CD8-positive, alpha-beta memory T cell (primary cell): ENCODE measurements at places on chromosomes 13 and 19.

GRCh38 chr19:492091-492531 is 4.2 kb upstream of the MADCAM1 start:
- peaks cover 4% of the 10 kb centered on the region for H3K4me1 ChIP-seq
- peak; percentile 38 for DNase-seq
- H3K27ac ChIP-seq, result no peak overlapping the region
- H3K36me3 ChIP-seq, result no peaks in the 10 kb centered on the region

DNA sequence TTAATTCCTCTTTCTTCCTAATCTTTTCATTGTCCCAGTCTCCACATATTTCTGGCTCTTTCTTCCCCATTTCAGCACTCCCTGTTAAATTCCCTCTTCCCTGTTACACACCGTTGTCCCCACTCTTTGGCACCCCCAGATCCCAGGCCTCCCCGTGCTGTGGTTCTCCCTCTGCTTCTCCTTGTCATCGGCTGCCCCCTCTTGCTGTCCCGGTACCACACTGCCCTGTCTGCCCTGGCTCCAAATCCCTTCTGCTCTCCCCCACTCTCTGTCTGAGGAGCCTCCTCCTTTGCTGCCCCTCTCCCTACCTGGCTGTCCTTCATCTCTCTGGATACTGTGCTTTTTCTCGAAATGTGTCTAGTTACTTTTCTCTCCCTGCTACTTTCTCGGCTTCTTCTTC is 983 bp downstream of the ZNF415 start:
- no peaks in the 10 kb centered on the region for H3K27me3 ChIP-seq
- H3K36me3 ChIP-seq, result no peaks in the 10 kb centered on the region
- H3K27ac ChIP-seq, result no peak overlapping the region
- H3K4me3 ChIP-seq, result no peak overlapping the region
- no peak for DNase-seq

- H3K4me3 ChIP-seq, result no peak overlapping the region
- no peaks in the 10 kb centered on the region for H3K27me3 ChIP-seq
- peaks cover 6% of the 10 kb centered on the region for H3K36me3 ChIP-seq
- no peak overlapping the region for H3K27ac ChIP-seq
- H3K4me1 ChIP-seq, result peaks cover 13% of the 10 kb centered on the region
Observed at GRCh38 chr19:51098365-51099046, 9.7 kb downstream of the CTU1 start.

DNA sequence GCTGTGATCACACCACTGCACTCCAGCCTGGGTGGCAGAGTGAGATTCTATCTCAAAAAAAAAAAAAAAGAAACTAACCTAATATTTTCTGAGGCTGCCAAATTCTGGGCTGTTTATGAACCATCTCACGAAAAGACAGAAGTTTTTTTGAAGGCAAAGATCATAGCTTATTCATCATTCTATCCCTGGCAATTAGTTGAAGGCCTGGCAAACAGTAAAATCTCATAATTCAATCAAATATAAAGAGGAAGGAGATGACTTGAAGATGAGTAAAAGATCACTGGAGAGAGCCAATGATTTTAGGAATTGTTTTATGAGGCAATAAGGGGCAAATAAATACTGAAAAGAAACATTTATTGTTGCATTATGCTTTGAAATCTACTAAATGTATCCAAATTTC is 216.5 kb downstream of the DCLK1 start:
- no peaks in the 10 kb centered on the region for H3K27me3 ChIP-seq
- DNase-seq, result no peak
- H3K4me1 ChIP-seq, result no peaks in the 10 kb centered on the region
- no peak overlapping the region for H3K27ac ChIP-seq

DNA sequence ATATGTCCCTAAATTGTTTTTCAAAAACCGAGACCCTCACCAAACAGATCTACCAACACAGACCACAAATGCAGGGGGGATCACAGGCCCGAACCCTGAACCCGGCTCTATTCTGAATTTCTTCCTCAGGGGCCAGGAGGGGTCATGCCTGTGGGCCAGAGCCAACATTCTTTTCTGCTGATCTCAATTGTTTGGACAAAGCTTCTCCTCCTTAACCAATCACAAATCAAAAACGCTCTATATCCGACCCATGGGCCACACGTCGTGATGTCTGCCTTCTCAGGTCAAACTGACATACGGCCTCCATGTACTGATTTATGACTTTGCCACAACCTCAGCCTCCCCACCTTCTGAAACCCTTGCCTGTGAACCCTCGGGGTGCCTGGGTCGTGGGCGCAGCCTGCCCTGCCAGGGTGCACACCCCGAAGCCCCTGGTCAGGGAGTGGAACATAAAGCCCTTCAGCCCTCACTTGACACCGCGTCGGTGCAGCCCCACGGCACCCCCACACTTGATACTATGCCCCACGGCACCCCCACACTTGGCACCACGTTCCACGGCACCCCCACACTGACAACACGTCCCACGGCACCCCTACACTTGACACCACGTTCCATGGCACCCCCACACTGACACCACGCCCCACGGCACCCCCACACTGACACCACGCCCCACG is 58.4 kb upstream of the C13orf46 start:
- H3K4me3 ChIP-seq, result no peak overlapping the region
- H3K27ac ChIP-seq, result no peak overlapping the region
- H3K27me3 ChIP-seq, result no peaks in the 10 kb centered on the region
- peaks cover 11% of the 10 kb centered on the region for H3K4me1 ChIP-seq

- no peak for DNase-seq
- H3K4me1 ChIP-seq, result peaks cover 18% of the 10 kb centered on the region
- H3K36me3 ChIP-seq, result no peaks in the 10 kb centered on the region
- H3K27me3 ChIP-seq, result no peaks in the 10 kb centered on the region
- no peak overlapping the region for H3K27ac ChIP-seq
Observed at GRCh38 chr13:32590266-32590665, 4.0 kb downstream of the PDS5B start.

- no peak overlapping the region for H3K4me3 ChIP-seq
- H3K4me1 ChIP-seq, result no peaks in the 10 kb centered on the region
- no peaks in the 10 kb centered on the region for H3K36me3 ChIP-seq
Observed at GRCh38 chr19:51810223-51810622, 15.3 kb downstream of the FPR3 start.

- peak within 1 kb of the TSS; percentile 84 for H3K4me3 ChIP-seq
- H3K36me3 ChIP-seq, result peaks cover 5% of the 10 kb centered on the region
- no peaks in the 10 kb centered on the region for H3K27me3 ChIP-seq
- DNase-seq, result peak; percentile 85
- peaks cover 36% of the 10 kb centered on the region for H3K4me1 ChIP-seq
Observed at GRCh38 chr13:32427852-32428580, at the start of gene N4BP2L1. TSS of gene N4BP2L1 (minus strand) at chr13:32428130. CDS start at chr13:32428082, 48 bp downstream.

DNA sequence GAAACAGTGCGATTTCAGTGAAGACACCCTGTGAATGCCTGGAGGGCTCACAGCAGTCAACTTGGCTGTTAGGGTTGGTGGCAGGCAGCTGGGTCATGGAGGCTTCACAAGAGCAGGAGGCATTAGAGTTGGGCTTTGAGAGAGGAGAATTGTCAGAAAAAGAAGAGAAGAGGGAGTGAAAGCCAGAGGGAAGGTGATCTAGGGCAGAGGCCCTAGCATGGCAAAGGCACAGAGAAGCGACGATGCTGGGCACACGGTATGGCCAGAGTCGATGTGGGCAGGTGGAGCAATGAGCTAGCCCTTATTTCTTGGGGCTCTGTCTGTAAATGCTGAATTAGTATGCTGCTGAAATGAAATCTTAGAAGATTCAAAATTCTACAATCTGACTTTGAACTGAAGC is 52.6 kb upstream of the OLFM4 start:
- no peaks in the 10 kb centered on the region for H3K27me3 ChIP-seq
- H3K4me3 ChIP-seq, result no peak overlapping the region
- DNase-seq, result no peak
- H3K36me3 ChIP-seq, result no peaks in the 10 kb centered on the region

DNA sequence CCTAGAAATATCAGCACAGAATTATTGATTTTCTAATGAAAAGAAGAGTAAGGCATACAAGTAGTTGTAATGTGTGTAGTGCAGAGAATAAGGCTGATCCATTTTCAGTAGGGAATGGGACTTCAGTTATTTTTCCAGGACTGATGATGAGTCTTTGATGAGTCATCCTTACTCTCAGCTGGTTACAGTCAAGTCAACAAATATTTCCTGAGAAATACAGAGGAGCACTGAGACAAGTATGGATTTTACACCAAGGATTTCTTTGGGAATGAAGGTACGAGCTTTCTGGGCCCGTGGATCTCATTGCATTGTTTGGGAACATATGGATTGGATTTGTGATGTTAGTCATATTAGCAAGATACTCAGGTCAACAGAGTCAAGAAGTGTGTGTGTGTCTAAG is 502.7 kb downstream of the FGF9 start:
- no peaks in the 10 kb centered on the region for H3K27me3 ChIP-seq
- no peak overlapping the region for H3K4me3 ChIP-seq
- no peaks in the 10 kb centered on the region for H3K36me3 ChIP-seq
- DNase-seq, result no peak
- no peak overlapping the region for H3K27ac ChIP-seq
- no peaks in the 10 kb centered on the region for H3K4me1 ChIP-seq

DNA sequence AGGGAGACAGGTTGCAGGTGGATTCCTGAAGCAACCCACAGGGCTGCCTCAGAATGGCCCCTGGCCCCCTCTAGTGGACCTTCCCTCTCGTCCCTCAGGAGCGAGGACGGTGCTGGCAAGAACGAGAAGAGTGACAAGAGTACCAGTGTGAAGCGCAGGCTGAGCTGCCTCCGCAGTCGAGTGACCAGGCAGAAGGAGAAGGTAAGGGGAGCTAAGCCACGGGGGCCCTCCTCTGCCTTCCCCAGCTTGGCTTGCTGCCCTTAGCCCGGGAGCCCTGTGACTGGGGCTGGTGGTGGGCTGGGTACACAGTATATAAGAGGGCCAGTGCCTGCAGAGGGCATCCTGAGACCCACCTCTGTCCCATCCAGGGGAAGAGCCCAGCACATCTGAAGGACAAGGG is 34.0 kb downstream of the ARHGEF18 start:
- DNase-seq, result no peak
- H3K36me3 ChIP-seq, result peaks cover 36% of the 10 kb centered on the region
- H3K27me3 ChIP-seq, result no peaks in the 10 kb centered on the region
- no peak overlapping the region for H3K4me3 ChIP-seq
- no peak overlapping the region for H3K27ac ChIP-seq

- H3K36me3 ChIP-seq, result no peaks in the 10 kb centered on the region
- DNase-seq, result no peak
- H3K4me3 ChIP-seq, result no peak overlapping the region
- H3K27ac ChIP-seq, result no peak overlapping the region
- H3K4me1 ChIP-seq, result no peaks in the 10 kb centered on the region
Observed at GRCh38 chr13:44132710-44133109, 240.9 kb upstream of the SERP2 start.

- H3K27me3 ChIP-seq, result peaks cover 12% of the 10 kb centered on the region
- H3K27ac ChIP-seq, result no peak overlapping the region
- DNase-seq, result no peak
- H3K4me1 ChIP-seq, result peaks cover 3% of the 10 kb centered on the region
Observed at GRCh38 chr19:41193430-41194156, 574 bp downstream of the CYP2S1 start.

DNA sequence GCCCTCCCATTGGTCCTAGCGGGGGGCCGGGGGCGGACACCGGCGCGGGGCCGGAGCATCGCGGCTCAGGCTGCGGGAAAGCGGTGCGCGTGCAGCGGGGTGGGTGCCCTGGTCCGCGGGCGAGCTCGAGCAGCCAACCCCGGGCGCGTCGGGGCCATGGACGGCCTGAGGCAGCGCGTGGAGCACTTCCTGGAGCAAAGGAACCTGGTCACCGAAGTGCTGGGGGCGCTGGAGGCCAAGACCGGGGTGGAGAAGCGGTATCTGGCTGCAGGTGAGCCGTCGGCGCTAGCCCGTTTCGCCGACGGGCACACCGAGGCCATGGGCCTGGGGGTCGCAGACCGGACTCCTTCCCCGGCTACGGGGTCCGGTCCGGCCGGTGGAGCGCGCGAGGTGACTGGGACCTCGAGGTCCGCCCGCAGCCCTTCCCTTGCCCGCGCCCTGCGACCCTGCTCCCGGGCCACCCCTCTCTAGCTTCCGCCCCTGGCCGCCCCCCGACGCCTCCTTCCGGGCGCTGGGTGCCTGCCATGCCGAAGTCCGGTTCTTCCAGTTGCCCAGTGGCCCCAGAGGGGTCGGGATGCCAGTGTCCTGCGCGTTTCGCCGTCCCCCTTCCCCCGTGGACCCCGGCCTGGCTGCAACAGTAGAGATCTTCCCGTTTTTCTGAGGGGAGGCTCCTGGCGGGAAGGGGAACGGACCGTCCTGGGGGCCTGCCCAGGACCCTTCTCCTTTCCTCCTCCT is at the start of gene REEP6:
TSS of gene REEP6 (plus strand) at position 68 of the 735 bp plus-strand sequence. CDS start at position 157, 89 bp downstream.
- DNase-seq, result no peak
- peak within 1 kb of the TSS; percentile 92 for H3K4me3 ChIP-seq
- H3K36me3 ChIP-seq, result no peaks in the 10 kb centered on the region
- no peaks in the 10 kb centered on the region for H3K27me3 ChIP-seq
- peaks cover 10% of the 10 kb centered on the region for H3K4me1 ChIP-seq
- H3K27ac ChIP-seq, result peak within 1 kb of the TSS; percentile 69

DNA sequence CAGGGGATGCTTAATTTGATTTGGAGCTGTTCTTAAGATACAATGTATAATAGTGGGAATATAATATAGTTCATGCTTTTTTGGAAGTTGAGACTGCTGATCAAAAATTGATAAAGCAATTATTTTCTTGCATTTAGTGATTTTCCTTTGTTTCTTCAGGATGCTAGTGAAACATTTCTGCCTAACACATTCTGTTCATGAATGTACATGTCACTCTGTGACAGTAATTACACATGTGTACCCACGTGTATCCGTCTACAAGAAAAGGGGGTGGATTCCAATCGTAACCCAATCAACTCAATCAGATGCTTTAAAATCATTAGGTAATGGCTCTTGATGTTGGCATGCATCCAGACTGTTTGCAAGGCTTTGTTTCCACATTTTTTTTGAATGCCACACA is 5.0 kb upstream of the FRY start:
- no peaks in the 10 kb centered on the region for H3K4me1 ChIP-seq
- no peaks in the 10 kb centered on the region for H3K27me3 ChIP-seq
- H3K4me3 ChIP-seq, result no peak overlapping the region
- H3K27ac ChIP-seq, result no peak overlapping the region
- DNase-seq, result no peak
